ENCODE measurements at places on chromosomes 1 and 21. TPM values are rescaled to one million over a fixed set of nuclear protein-coding genes. Genes with fewer than 3 reads are reported as not detected.

The TRABD2B gene
- 1.5 TPM for total RNA-seq

The FCGR2B gene
- 1.6 TPM for total RNA-seq

The TRMT1L gene
- total RNA-seq, result 40.9 TPM

The ITPKB gene
- total RNA-seq, result 34.2 TPM

The CRABP2 gene
- total RNA-seq, result 53.1 TPM

The PALMD gene
- 147 TPM for total RNA-seq

The TRIM46 gene
- 0.72 TPM for total RNA-seq

The HAO2 gene
- total RNA-seq, result 0.21 TPM

The MYOG gene
- 256 TPM for total RNA-seq

The HSD11B1 gene
- total RNA-seq, result 1.1 TPM

The HES4 gene
- total RNA-seq, result 21.2 TPM

The LRRC40 gene
- total RNA-seq, result 26.0 TPM

The NID1 gene
- total RNA-seq, result 158 TPM

The EVA1C gene
- total RNA-seq, result 8.8 TPM

The GNG4 gene
- 0.51 TPM for total RNA-seq

The ELF3 gene
- 122 TPM for total RNA-seq

The SNX7 gene
- 48.3 TPM for total RNA-seq

The CRYAA gene
- not detected for total RNA-seq

The PBXIP1 gene
- 222 TPM for total RNA-seq

The MCOLN2 gene
- total RNA-seq, result not detected
